ENCODE measurements at places on chromosomes 1 and 21.

GRCh38 chr1:178574345-178574744 is 61.4 kb downstream of the TEX35 start:
- DNase-seq: no peak

- no peak for DNase-seq
These were observed 153.8 kb downstream of the MRPL39 start for GRCh38 chr21:25453524-25453923.

GRCh38 chr1:112309499-112309898 is 86.5 kb upstream of the CTTNBP2NL start:
- no peak for DNase-seq

DNA sequence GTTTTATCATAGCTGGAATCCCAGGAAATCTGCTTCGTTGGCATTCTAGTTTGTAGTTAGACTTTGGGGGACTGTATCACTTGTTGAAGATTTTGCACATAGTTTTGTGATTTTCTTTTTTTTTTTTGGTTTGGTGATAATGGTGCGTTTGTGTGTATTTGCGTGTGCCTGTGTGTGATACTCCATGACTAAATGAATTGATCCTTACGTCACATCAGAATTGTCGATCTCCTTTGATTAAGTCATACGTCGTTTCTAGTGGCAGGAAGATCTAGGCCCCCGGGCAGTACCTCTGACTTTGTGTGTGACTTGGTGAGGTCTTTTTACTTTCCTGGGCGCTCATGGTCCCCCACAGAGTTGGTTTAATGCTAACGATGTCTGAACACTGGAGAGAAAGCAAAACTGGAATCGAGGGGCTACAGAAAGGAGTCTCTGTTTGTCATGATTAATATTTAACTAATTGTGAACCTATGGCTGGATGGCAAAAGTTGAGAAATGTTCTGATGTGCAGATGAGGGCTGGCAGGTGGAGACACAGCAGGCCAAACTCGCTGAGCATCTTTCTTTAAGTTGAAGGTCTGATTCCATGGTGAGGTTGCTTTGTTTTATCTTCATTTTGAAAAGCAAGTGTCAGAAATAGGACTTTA is 2.4 kb downstream of the RASSF5 start:
- no peak for DNase-seq

GRCh38 chr1:175307160-175307559 is 114.6 kb upstream of the KIAA0040 start:
- no peak for DNase-seq

- DNase-seq: no peak
These were observed 18.5 kb downstream of the PLA2G2D start for GRCh38 chr1:20100632-20101355.
